ENCODE measurements at places on chromosomes 16 and 17.

GRCh38 chr16:89923640-89924296 lies 626 bp downstream of the TUBB3 start:
- no peak for DNase-seq

- no peak for DNase-seq
These were observed 18.2 kb downstream of the EMC8 start for GRCh38 chr16:85781156-85781555.

GRCh38 chr16:51155199-51155607 lies 4.1 kb upstream of the SALL1 start:
- DNase-seq = no peak

- peak; percentile 79 for DNase-seq
These were observed 29.9 kb upstream of the TNS4 start for GRCh38 chr17:40531051-40531991.

GRCh38 chr17:78112518-78113471 lies 15.8 kb downstream of the TMC6 start:
- DNase-seq = peak; percentile 81

- no peak for DNase-seq
These were observed 6.6 kb downstream of the RNF112 start for GRCh38 chr17:19417611-19418010.

GRCh38 chr17:60129164-60129563 lies 20.6 kb upstream of the CA4 start:
- DNase-seq = no peak

GRCh38 chr17:1126801-1127550 lies 52.8 kb downstream of the ABR start:
- DNase-seq = no peak

DNA sequence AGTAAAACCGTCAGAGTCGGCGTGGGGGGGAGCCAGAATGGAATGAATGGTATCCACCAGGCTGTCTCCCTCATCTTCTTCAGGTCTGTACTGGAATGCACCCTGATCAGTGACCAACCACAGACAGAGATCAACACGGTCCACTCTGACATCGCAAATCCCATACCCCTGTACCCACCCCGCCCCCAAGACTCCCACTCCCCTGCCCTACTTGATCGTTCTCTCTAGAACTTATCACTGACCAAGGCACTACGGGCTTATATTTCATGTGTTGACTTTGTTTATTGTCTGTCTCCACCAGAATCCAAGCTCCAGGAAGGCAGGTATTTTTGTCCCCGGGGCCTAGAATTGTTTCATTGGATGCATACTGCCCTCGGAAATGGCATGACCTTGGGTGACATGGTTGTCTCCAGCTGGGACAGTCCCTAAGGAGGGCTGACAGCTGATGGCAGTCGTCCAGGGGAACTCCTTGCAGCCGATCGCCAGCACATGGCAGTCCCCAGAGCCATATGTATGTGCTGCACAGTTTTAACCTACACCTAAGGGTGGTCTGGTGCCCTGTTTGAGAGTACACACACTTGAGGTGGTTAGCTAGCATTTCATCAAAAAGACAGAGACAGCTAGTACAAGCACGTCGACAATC lies 526 bp upstream of the MFSD6L start:
- no peak for DNase-seq

DNA sequence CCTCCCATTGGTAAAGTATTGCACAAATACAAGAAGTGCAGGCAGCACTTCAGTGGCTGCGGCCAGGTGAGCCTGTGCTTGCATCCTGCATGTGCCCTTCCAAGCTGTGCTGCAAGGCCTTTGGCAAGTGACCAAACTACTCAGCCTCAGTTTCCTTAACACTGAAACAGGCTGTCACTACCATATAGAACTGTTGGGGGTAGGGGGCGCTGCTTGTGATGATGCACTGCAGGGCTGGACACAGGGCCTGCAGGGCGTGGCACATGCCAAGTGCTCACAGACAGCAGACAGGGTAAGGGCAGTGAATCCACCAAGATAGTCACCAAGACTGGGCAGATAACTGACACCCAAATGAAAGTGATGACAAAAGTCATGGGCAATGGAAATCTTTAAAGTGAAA lies 65.6 kb upstream of the SREBF1 start:
- no peak for DNase-seq

DNA sequence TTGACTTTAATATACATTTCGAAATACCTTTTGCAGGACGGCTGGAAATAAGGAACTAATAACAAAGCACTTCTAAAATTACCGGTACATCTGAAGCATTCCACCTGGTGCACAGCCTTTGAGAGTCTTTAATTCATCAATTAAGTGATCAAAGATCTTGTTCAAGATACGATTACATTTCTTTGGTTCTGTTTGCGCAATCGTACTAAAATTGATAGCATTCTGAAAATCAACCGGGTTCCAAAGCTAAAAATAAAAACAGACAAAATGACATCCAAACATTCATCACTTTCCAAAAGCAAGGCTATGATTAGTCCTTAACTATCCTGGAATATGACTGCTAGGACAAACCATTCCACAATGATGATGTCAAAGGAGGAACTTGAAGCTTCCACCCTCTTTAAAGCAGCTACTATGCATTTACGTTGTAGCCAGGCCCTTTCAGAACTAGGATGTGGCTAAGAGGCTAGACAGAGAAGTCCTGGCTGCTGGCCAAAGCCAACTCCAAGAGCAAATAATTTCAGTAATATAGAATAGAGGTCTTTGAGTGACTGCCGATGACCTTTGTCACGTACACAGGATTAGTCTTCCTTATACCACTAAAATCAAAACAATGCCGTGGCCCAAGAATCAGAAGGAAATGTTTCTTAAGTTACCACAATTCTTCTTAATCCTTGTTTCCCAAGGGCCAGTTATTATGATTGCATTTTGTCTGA lies 299.8 kb upstream of the PSMD7 start:
- no peak for DNase-seq

DNA sequence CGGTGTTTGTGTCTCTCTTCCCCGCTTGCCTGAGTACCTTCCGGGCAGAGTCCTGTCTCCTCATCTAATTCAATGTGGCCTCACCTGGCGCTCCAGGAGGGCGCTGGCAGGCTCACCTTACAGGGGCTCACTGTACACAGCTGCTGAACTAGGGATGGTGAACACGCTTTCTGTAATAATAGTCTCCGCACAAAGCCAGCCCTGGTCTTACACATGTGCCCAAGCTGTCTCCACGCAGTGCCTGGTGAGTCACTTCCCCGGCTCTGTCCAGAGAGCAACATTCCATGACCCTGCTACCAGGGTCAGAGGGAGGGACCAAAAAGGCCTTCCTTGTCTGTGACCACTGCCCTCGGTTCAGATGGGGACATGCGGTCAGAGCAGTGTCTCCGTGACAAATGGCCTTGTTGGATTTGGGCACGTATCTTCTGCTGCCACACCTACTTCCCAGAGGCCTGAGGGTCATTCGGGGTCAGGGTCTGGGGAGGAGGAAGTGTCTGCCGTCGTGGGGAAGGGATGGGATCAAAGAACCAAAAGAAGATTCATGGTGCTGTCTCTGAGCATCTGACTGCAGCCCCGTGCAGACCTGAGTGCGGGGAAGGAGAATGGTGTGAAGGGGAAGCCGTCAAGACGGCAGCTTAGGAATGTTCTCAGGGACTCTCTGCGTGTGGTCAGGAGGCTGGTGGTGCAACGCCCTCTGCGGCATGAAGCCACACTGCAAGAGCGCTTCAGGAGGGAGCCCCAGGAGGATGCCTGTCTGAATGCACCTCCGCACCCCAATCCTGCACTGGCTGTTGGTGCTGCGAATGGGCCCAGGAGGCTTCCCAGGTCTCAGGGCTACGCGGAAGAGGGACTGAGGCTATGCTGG lies 68.8 kb downstream of the IL21R start:
- no peak for DNase-seq

- no peak for DNase-seq
These were observed 4.6 kb upstream of the PYDC1 start for GRCh38 chr16:31221357-31222160.

DNA sequence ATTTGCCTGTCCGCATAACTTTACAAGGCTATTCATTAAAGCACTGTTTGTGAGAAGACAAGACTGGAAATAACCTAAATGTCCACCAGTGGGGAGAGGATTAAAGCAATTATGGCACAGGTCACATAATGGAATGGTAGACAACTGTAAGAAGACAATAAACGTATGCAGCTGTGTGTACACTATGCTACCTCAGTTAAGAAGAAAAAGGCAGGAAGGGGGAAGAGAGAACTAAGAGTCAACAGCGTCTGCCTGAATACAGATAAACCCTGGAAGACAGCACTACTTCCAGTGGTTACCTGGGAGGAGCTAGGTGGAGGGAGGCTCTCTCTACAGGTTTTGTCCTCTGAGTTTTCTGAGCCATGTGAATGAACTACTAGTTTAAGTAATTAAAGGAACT lies 15.3 kb downstream of the CREBBP start:
- DNase-seq = no peak

GRCh38 chr17:75785016-75785890 lies 647 bp downstream of the UNK start:
- peak; percentile 82 for DNase-seq

GRCh38 chr17:43640491-43641252 lies 21.1 kb downstream of the MEOX1 start:
- no peak for DNase-seq

DNA sequence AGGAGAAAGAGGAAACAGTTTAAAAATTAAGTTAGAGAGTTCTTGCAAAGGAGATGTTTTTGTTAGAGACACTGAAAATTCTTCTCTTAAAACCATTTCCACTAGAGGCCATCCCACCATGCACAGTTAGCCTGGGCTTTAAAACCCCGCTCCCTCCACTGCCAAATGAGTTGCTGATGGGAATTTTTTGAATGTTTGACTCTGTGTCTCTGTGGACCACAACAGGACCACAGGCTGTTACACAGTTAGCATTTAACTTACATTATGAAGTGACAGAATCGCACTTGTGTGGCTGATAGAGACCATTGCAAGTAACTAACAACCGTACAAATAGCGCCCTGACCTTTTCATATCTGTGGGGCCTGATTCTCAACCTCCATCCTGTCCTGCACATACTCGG lies 74.7 kb upstream of the TBX2 start:
- DNase-seq = no peak

GRCh38 chr17:80918731-80919130 lies 72.9 kb upstream of the CHMP6 start:
- DNase-seq = no peak

- DNase-seq = no peak
These were observed 58.1 kb downstream of the C16orf78 start for GRCh38 chr16:49431591-49432290.

GRCh38 chr16:50476486-50477255 lies 71.5 kb upstream of the NKD1 start:
- no peak for DNase-seq
